ENCODE measurements at places on chromosomes 2 and 18.

GRCh38 chr2:85861180-85861579, 27.6 kb downstream of the ST3GAL5 start:
- DNase-seq: no peak

DNA sequence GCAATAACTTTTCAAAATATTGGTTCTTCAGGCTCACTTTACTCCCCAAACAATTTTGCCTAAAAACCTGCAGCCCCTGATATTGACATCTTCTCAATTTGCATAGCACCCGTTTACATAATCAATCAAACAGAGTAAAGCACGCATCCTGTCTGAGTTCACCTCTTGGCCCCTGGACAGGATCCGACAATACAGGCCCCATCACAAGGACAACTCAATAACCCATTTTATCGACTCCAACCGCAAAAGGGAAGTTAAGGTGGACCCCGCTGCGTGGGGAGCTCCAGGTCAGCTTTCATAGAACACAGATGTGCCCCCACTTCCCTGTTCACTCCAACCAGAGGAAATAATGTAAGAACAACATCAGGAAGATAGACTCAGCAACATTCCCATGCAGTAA, 44.7 kb downstream of the TTC32 start:
- DNase-seq: no peak

GRCh38 chr2:62435720-62436119, 70.3 kb downstream of the TMEM17 start:
- DNase-seq: no peak

DNA sequence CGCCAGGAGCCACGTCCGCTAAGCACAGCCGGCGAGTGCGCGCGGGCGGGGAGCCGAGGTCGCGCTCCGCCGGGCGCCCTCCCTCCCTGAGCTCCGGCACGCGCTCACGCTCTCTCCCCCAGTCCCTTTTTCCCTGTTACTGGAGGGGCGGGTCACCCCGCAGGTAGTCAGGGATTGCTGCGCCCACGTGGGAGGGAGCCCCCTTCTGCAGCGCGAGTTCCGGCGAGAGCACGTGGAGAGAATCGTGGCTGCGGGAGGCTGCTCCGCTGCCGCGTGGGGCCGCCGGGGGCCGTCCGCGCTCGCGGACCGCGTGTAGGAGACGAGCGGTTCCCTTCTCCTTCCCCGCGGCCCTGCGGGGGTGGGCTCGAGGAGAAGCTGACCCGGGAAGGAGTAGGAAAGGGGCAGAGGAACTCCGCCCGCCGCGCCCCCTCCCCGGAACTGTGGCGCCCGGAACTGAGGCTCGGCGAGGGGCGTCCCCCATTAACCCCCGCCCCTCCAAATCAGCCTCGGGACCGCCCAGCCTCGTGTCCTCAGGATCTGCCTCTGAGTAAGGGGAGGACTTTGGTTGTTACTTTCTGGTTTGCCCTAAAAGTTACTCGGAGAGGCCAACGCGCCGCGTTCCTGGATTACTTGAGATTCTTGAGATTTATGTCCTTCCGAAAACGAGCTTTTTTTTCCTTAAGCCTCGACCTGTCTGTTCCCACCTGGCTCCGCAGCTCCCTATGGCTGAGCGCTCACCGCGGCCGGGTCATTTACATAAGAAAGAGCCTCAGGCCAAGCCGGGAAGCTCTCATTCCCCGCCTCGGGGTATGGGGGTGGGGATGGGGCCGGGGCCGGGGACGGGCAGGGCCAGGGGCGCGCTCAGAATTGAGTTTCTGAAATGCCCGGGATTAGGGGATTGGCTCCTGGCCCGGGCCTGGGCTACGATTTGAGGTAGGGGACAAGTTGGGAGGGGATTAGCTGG, 1.1 kb downstream of the HK2 start:
- DNase-seq: peak; percentile 64

GRCh38 chr18:49067071-49067470, 116.3 kb upstream of the SMAD7 start:
- no peak for DNase-seq

- no peak for DNase-seq
Measured at GRCh38 chr2:135926605-135927004, 50.4 kb upstream of the MCM6 start.

DNA sequence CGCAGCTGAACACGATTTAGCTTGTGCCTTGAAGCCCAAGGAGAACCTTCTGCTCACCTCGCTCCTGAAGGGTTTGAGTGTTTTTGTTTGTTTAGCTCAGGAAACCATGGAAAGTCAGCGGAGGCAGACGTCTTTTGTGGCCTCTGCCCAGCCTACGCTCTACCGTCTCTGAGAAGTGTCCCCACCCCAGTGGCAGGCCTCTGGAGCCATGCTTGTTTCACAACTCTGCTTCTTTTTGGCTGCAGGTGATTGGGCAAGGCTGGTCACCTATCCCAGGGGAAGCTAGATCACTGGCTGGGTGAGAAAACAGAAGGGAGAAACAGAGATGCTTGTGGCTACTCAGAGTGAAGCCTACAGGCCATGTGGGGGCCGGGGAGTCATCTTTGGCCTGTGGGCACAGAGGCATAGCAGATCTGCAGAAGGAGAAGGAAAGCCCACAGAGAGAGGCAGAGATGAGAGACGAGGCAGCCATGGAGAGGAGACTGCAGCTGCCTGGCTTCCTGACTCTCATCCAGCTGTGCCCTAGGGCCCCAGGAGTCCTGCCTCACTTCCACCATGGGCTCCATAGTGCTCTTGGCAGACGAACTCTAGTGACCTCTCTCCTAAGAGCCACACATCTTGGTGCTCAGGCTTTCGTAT, 50.1 kb downstream of the CIB4 start:
- DNase-seq: no peak

GRCh38 chr2:127347734-127348392, 39.9 kb downstream of the MAP3K2 start:
- no peak for DNase-seq

- no peak for DNase-seq
Measured at GRCh38 chr2:215554689-215555498, 119.0 kb upstream of the FN1 start.

GRCh38 chr2:222652491-222653255, 3.2 kb downstream of the FARSB start:
- DNase-seq: no peak

DNA sequence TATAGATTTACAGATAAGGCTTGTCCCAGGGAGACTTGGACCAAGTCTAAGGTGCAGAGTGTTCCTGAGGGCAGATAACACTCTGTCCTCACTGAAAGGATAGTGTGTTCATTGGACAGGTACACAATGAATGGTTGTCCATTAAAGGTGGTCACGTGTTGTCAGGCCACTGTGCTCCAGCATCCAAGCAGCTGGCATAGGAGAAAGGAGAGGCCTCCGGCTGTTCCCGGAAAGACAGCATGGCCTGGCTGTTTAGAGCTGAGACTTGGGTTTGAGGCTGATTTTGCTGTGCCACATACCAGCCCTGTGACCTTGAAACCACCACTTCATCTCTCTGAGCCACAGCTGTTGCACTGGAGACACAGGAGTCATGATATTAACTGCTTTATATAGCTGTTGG, 19.6 kb upstream of the SULT1C3 start:
- no peak for DNase-seq

DNA sequence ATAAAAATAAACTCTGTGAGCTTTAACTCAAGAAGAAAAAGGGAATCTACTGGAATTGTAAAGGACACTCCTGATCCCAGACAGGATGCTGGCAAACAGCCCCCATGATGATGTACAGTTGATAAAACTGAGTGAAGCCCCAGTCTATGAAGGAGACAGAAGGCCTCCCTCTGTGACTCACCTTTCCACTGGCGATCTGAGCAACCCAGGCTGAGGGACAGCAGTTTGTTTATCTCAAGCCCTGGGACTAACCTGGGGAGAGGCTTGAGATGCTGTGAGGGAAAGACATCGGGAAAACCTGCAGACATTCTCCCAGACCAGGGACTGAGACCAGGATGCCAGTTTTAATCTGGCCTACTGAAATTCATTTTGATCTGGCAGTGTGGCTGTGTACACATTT, 104.5 kb upstream of the CDH2 start:
- peak; percentile 14 for DNase-seq

GRCh38 chr18:60322591-60322990, 50.0 kb downstream of the MC4R start:
- DNase-seq: no peak

GRCh38 chr2:197310987-197311420, 424 bp upstream of the ANKRD44 start:
- no peak for DNase-seq

- no peak for DNase-seq
Measured at GRCh38 chr2:158102446-158102845, 770 bp downstream of the UPP2 start.

- DNase-seq: no peak
Measured at GRCh38 chr18:45044787-45045186, 364.1 kb downstream of the SETBP1 start.

- no peak for DNase-seq
Measured at GRCh38 chr2:17759805-17760204, 5.9 kb downstream of the GEN1 start.

GRCh38 chr18:33923980-33924379, 300.7 kb downstream of the NOL4 start:
- DNase-seq: no peak

DNA sequence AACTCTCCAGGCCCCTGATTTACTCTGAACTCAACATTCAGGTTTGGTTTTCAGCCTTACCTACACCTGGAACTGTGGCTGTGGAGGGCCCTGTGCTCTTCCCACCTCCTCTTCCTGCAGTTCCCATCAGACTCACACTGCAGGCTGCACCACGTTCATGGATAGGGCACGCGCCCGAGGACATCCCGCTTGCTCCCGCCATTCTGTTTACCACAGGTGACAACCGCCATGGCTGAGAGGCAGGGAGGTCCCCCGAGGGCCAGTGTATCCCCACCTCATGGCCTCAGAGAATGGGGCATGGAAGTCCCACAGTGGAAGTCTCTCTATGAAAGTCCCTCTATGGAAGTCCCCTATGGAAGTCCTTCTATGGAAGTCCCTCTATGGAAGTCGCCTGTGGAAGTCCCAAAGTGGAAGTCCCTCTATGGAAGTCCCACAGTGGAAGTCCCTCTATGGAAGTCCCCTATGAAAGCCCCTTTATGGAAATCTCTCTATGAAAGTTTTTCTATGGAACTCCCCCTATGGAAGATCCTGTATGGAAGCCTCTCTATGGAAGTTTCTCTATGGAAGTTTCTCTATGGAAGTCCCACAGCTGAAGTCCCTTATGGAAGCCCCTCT, 358.4 kb upstream of the SALL3 start:
- no peak for DNase-seq

DNA sequence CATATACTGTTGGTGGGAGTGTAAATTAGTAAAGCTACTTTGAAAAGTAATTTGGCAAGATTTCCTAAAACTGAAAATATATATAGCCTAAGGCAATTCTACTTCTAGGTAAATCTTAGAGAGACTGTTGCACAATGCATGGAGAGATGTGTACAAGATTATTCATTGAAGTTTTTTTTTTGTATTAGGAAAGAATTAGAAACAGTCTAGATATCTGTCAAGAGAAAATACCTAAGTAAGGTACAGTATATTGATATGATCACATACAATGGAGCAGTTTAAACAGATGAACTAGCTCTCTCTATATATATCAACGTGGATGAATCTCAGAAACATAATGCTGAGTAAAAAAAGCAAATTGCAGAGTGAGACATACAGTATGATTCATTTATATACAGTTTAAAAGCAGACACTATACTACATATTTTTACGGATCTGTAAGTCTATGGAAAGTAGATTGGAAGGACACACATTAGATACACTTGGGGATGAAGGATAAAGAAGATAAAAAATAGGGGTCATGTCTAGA, 59.3 kb upstream of the ACVR1 start:
- DNase-seq: no peak

DNA sequence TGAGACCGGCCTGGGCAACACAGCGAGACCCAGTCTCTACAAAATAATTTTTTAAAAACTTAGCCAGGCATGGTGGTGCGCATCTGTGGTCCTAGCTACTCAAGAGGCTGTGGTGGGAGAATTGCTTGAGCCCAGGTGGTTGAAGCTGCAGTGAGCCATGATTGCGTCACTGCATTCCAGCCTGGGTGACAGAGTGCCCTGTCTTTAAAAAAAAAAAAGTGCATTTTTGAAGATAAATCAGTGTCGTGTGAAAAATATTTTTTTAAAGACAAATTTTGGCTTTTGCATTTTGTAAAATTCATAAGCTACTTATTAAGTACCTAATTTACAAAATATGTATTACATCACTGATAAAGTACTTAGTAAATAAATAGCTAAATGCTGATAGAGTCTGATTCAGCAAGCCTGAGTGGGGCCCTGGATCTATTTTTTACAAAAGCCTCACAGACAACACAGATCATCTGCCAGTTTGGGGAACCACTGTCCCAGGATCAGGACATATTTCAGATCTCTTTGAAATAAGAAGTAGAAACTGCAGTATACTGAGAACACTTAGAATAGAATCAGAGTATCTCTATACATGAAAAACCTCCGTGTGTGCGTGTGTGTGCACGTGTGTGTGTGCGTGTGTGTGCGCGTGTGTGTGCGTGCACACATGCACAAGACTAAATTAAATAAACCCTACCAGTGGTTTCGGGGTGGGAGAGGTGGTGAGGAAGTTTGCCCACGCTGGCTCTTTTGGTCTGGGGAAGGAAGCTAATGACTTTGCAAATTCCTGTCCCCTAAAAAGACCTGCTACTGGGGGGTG, 61.6 kb downstream of the AAK1 start:
- peak; percentile 55 for DNase-seq

DNA sequence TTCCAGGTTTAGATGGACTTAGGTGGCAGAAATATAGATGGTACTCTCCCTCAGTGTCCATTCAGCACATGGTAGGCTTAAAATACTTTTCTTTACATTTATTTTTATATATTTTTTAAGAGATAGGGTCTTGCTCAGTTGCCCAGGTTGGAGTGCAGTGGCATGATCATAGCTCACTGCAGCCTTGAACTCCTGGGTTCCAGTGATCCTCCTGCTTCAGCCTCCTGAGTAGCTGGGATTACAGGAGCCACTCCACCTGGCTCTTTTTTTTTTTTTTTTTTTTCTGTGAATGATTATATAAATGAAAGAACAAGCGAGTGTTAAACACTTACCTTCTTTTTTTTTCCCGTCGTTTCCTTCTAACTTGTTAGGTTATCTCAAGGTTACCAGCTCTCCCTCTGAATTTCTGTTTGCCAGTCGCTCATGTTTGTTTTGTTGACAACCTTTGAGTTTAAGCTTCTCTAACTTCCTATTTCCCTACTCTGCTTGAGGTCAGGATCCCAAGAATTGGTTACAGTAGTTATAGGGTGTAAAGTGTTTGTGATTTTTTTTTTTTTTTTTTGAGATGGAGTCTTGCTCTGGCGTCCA, 18.9 kb downstream of the IMPA2 start:
- DNase-seq: no peak

DNA sequence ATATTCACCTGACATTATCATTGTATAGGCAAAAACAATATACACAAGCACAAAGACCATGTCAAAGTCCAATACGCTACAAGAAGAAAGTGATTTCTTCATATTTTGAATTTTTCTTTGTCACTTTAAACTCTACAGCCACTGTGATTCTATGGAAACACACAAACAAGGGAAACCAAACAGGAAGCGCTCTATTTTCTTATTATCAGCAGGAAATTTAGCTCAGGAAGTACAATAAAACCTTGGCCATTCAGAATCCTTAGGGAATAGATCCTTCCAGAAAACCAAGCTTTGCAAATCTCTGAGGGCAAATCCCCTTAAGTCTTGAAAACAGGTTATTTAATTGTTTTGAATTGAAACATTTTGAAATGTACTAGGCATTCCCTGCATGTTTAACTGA, 336.2 kb downstream of the EPHA4 start:
- no peak for DNase-seq
